ENCODE measurements at places on chromosomes 2 and 18.

- DNase-seq, result no peak
Observed at GRCh38 chr2:214631406-214631805, 178.1 kb downstream of the BARD1 start.

- no peak for DNase-seq
Observed at GRCh38 chr18:36692371-36692770, 136.4 kb downstream of the TPGS2 start.

DNA sequence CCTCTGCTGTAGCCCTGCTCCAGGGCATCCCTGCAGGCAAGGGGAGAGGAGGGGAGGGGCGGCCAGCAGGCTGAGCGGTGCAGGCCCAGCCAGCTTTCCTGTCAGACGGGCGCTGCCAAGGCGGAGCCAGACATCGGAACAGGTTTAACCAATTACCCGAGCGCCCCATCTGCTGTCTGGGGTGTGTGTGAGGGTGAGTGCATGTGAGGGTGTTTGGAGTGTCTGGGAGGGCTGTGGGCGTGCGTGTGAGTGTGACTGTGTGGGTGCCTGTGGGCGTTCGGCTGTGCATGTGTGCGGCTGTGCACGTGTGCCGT is 20.0 kb downstream of the EMX1 start:
- DNase-seq, result no peak

- DNase-seq, result no peak
Observed at GRCh38 chr2:232420463-232421188, 14.0 kb downstream of the ALPG start.

- no peak for DNase-seq
Observed at GRCh38 chr2:25933622-25934021, 48.7 kb downstream of the KIF3C start.

GRCh38 chr2:102050854-102051391 is 59.2 kb downstream of the IL1R2 start:
- DNase-seq, result no peak

GRCh38 chr2:140457483-140457882 is 1673.3 kb downstream of the LRP1B start:
- DNase-seq, result no peak

DNA sequence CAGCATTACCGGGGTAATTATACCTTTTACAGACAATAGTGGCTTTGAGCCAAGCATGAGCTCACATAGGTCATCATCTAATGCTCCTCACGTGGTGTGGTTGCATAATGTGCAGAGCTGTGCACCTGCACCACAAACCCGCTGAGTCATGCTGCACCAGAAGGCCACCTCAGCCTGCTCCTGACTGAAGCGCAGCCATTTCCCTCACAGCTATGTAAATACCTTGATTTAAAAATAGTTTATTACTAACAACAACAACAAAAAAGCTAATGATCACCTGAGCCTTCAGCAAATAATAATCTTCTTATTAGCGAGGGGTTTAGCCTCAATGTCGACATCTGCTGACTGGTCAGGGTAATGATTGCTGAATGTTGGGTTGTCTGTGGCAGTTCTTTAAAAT is 238.8 kb downstream of the MBD5 start:
- no peak for DNase-seq

DNA sequence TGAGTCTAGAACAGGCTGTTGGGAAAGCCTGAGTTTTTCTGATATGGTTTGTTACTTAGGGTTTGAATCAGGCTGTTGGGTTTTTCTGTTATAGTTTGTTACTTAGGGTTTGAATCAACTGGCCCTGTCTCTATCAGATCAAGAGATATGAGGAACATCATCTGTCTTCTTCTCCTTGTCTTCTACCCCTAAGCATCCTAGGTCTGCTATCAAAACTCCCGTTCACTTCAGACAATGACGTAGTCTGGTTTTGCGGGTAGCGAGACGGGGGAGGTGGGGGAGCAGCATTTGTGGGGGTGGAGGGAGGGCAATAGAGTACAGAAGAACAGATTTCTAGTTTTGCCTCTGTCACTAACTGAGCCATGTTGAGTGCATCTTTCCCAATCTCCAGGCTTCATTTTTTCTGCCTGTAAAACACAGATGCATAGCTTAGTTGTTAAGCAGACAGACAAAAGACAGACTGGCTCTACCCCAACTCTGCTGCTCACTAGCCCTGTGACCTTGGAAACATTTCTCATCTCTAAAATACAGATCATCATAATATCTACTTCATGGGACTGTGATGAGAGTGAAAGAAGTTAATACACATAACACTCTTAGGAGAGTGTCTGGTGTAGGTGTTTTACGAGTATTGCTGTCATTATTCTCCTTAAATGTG is 9.1 kb downstream of the TNP1 start:
- DNase-seq, result no peak

DNA sequence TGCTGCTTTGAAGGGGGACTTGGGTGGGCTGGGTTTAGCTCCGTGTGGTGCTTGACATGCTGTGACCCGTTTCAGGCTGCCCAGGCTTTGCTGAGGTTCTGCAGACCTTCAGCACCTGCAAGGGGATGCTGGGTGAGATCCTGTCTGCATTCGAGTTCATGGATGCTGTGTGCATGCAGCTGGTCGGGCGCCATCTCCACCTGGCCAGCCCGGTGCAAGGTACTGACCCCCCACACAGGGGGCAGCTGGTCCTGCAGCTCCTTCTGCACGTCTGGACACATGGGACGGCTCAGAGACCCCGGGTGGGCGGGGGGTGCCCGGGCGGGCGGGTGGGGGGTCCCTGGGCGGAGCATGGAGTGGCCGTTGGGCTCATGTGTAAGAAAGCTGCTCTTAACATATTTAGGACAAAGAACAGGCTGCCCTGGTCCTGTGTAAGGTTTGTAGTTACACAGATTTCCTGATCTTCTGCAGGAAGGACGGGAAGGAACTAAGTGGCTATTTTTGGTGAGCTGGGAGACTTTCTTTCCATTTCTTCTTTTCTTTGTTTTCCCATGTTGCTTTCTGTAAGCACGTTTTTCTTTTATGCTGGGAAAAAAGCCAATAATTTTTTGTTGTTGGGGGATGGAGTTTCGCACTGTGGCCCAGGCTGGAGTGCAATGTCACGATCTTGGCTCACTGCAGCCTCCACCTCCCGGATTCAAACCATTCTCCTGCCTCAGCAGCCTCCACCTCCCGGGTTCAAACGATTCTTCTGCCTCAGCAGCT is 15.8 kb downstream of the D2HGDH start:
- no peak for DNase-seq

- DNase-seq, result no peak
Observed at GRCh38 chr2:60979231-60979630, 38.3 kb upstream of the PEX13 start.

DNA sequence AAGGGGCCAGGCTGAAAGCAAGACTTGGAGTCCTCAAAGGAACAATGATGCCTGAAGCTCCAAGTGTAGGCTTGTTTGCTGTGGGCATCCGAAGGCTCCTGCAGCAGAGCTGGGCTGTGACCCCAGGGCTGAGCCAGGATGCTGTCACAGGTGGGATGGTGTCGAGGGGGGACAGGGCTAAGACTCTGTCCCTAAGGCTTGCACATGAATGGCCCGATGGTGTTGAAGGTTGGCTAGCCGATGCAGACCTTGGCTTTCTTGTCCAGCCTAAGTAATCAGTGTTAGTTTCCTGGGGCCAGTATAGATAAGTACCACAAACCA is 251.0 kb downstream of the NDUFA10 start:
- no peak for DNase-seq

DNA sequence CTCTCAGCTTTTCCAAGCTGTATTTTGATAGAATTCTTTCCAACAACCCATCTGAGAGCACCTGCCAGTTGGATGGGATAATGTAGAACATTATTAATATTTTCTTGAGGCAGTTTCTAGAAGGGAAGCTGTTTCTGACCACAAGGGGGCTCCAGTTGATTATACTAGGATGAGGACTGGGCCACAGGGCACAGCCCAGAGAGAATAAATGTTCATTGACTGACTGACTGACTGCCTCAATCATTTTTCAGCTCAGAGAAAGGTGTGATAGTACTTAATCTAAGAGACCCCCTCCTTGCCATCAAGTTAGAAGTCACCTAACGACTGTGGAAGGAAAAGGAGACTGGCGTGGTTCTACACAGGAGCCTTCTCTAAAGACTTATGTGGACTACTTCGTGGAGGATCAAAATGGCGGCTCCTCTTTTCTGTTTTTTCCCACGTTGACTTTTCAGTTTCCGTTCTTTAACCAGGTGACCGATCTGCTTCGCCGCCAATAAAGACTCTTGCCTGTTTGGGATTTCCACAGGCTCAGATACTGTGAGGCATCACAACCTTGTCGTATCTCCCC is 31.9 kb upstream of the CREG2 start:
- DNase-seq, result peak; percentile 20

DNA sequence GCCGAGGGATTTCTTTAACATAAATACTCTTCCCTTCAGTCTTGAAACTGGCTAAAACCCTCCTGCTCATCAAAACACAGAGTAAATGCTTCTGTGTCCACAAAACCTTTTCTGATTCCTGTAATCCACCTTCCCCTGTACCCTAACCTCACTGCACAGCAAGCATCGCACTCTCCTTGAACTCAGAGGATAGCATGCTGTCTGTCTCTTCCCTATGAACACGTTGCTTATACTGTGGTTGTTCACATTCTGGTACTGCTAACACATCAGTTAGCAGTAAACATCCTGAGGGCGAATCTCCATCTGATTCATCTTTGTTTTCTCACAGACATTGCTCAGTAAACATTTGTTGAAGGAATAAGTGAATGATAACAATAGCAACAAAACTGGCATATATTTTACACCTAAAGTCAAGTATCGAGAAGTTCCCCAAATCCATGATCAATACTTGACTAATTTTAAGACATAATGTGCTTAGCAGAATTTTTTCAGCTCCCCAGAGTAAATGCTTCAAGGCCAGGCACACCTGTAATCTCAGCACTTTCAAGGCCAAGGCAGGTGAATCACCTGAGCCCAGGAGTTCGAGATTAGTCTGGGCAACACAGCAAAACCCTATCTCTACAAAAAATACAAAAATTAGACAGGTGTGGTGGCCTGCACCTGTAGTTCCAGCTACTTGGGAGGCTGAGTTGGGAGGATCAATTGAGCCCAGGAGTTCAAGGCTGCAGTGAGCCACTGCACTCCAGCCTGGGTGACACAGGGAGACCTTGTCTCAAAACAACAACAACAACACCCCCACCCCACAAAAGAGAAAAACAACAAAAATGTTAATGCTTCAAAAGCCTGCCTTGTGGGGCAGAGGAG is 45.6 kb upstream of the LPIN2 start:
- no peak for DNase-seq

GRCh38 chr18:58624011-58624410 is 4.9 kb downstream of the ALPK2 start:
- no peak for DNase-seq

DNA sequence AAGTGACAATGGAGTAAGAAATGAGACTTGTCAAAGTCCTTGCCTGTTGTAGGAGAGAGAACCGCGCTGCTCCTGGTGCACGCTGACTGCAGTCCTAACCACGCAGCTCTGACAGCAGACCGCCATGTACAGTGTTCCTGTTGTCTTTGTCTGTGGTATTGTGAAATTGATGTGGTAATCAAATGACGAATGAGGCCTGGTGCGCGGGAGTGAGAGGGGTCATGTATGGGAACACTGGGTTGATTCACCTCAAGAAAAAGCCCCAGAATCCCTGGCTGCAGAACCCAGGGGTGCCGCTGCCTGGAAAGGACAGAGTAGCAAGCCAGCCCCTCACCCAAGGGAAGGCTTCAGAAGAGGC is 64.0 kb downstream of the INPP4A start:
- no peak for DNase-seq

DNA sequence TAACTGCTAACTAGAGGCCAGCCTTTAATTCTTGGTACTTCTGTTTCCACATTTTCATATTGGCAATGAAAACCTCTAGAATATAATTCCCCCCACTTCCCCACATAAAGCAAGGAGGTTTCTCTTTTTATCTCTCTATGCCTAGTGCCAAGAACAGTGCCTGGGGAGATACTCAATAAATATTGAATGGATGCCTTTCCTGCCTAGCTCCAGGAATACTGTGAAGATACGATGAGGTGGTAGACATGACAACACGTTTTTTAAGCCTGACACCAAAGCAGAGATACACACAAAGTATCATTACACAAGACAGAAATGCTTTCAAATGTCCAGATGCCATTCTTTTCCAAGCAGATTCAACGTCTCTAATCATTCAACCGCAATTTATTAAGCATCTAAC is 535.5 kb downstream of the XIRP2 start:
- no peak for DNase-seq

DNA sequence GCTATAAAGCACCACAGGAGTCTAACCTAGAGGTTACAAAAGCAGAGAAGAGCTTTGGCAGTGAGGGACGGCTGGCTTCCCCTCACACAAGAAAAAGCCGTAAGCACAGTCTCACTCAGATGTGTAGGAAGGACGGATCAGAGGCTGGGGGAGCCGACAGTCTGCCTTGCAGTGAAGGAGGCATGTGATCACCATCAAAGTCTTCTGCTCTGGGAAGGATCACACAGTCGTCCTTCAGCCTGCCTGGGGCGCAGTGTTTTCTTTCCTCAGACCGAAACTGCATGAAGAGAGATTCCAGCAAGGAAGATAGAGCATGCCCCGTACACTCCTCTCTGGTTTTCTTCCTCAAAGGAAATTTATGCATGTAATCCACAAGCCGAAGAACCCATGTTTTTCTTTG is 24.1 kb downstream of the GATA6 start:
- no peak for DNase-seq

- no peak for DNase-seq
Observed at GRCh38 chr18:1133541-1133940, 228.9 kb downstream of the ADCYAP1 start.

DNA sequence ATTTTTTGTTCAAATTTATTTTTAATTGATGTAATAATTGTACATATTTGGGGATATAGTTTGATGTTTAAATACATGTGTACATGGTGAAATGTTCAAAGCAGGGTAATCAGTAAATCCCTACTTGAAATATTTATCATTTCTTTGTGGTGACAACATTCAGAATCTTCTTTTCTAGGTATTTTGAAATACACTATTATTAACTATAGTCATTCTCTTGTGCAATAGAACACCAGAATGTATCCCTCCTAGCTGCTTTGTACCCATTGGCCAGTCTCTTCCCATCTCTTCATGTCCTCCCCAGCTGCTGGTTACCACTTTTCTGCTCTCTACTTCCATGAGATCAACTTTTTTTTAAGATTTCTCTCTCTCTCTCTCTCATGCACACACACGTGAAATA is 126.5 kb downstream of the ZNF407 start:
- DNase-seq, result no peak

DNA sequence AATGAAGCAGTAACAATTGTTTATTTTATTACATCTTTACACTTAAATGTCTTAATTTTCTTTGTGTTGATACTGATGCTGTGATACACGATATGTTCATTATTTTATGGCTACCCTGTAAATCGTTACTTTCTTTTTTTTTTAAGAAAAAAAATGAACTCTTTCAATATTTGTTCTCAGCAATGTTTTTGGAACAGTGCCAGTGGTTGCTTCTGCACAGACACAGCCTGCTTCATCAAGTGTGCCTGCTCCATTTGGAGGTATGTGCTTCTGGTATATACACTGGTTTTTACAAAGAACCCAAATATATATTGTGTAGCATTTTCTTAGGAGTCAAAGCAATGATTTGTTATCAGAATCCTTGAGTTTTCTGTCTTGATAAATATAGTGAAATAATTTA is 62.2 kb upstream of the SCYGR2 start:
- DNase-seq, result no peak
